ENCODE measurements at places on chromosomes 3 and 15.

GRCh38 chr3:30228302-30228631 is 378.1 kb upstream of the TGFBR2 start:
- no peak for DNase-seq

DNA sequence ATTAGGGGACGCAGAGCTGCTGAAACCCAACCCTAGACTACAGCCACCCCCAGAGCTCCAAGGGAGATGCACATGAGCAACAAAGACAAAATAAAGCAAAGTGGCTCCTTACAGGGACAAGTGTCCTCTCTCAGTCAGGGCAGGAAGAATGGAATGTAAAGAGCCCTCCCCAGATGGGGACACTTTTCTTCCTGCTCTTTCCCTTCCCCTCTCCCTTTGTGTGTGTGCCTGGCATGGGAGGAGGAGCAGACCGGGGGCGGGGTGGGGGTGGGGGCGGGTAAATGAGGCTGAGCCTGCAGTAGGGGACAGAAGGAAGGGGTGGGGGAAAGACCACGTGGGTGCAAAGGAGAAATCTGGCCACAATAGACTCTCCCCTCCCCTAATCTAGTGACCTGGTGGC is 37.4 kb downstream of the ACAA1 start:
- DNase-seq = no peak

GRCh38 chr3:129623447-129624118 is 17.1 kb upstream of the PLXND1 start:
- no peak for DNase-seq

DNA sequence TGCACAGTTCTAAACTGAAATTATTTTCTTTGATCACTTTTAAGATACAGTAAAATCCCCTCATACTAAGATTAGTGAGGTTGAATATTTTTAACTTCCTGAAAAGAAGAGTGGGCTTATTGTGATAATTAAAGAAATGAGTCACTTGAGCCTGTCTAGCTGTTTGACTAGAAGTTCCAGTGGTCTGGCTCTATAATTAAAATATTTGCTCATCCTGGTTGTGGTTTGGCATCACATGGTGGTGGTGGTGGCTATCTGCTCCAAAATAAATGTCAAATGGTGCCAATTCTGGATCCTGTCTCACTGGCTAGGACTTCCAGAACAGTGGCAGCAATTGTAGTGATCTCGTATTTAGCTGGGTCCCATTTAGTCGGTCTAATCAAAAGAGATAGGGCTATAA is 8.6 kb upstream of the TEX9 start:
- no peak for DNase-seq

- DNase-seq = no peak
These were observed 28.5 kb downstream of the RORA start for GRCh38 chr15:61200626-61201025.

DNA sequence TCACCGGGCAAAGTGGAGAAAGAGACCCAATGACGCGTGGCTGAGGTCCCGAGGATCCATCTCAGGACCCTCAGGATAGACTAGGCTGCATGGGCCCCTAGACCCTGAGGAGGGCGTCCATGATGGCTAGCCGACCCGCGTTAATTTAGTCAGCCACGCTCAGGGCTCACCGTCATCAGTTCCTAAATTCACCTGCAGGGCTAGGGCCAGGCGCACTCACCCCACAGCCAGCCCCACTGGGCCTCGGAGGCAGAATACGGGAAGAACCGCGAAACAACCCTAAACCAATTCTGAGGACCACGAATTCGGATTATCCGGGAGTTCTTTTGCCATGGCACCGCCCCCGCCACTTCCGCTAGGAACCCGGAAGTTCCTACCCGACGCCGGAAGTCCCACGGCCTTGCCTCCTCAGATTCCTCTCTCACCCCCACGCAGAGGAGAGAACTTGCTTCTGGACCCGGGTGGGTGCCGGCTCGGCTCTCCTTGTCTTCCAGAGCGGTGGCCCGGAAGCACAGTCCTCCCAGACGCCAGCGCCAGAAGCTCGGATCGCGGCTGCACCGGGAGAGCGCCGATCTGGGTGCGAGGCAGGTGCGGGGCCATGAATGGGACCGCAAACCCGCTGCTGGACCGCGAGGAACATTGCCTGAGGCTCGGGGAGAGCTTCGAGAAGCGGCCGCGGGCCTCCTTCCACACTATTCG is at the start of the genes EAF1 and METTL6:
EAF1 (plus strand) TSS at position 417 of the 699 bp plus-strand sequence; CDS start at position 599, 182 bp downstream.
METTL6 (minus strand) TSS at position 363 of the 699 bp plus-strand sequence. CDS start 1,033 bp downstream, outside the sequence.
- peak; percentile 89 for DNase-seq

- DNase-seq = no peak
These were observed 19.9 kb upstream of the CACNA2D2 start for GRCh38 chr3:50523279-50523811.

DNA sequence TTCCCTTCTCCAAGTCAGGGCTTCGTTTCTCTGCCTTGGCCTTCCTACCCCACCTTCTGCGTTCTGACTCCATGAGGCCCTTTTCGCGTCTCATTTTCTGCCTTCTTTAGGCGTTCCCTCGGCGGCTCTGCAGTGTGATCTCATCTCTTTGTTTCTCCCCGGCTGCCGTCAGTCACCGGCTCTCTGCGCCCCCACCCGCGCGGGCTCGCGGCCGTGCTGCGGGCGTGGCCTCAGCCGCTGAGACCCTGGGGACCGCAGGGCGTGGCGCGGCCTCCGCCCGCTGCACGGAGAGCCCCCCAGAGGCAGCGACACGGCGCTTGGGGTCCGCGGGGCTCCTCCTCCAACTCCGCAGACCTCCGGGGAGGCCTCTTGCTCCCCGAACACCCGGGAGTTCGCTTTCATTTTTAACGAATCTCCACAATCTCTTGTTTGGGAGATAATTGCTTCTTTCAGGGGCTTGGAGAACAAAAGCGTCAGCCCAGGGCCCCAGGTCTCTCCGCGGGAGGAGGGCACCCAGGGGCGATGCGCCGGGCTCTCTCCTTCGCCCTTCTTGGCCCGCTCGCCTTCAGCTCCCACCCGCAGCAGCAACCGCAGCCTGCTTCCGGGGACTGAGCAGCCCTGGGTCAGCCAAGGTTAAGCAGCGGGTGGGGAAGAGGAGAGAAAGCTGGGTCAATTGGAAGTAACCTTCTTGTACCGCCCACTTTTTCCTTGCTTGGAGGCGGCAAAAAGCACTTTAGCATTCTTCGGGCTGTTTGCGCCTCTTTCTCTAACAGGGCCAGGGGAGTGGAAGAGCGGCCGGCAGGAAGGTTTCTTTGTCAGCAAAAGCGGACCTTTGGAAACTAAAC is 35.2 kb downstream of the GAP43 start:
- no peak for DNase-seq

DNA sequence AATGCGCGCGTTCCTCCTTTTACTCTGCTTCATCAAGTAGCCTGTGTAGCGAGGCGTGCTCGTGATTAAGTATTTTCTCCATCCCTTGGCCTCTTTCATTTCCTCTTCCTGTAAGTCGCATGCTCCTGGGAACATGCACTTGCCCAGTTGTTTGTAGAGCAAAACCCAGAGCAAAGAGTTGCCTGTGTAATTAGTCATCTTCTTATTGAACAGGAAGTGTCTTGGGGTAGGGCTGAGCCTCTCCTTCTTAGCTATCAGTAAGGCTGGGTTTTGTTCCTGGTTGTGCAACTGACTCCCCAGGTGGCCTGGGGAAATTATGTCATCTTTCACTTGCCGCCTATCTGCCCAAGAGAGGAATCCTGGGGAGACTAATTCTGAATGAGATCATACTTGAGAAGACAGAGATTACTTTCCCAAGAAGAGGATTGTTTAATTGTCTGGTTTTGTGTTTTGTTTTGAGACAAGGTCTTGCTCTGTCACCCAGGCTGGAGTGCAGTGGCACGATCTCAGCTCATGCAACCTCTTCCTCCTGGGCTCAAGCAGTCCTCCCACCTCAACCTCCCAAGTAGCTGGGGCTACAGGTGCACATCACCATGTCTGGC is 14.9 kb downstream of the LIPH start:
- DNase-seq = no peak

DNA sequence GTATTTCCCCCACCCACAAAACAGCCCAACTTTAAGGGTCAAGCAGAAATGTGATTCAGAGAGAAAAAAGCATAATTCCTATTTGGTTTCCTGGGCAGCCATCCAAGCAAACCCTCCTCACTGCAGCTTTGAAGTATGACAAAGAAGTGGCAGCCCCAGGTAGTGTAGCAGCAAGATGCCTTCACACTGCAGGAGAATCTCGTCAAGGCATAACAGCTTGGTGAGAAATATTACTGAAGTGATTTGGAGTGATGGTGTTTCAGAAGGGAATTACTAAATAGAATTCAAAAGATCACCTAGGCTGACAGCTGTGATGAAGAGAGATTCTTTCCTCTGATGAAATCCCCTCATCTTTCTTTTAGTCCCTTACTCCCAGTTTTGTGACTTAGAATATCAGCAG is 173.9 kb downstream of the PYDC2 start:
- no peak for DNase-seq

DNA sequence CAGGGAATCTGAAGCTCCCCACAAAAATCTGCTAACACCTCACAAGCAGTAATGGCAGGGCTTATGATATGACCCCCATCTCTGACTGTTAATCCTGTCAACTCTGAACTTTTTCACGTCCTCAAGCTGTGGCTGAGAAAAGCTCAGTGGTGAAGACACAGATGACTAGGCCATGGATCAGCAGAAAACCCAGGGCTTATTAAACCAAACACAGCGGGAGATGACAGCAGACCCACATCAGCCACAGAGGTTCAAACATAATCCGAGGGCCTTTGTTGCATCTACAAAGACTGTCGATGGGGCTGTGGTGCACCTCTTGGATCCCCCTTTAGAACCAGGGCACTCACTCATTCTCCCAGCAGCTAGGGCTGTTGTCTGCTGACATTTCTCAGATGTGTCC is 50.4 kb downstream of the GLB1 start:
- DNase-seq = no peak

DNA sequence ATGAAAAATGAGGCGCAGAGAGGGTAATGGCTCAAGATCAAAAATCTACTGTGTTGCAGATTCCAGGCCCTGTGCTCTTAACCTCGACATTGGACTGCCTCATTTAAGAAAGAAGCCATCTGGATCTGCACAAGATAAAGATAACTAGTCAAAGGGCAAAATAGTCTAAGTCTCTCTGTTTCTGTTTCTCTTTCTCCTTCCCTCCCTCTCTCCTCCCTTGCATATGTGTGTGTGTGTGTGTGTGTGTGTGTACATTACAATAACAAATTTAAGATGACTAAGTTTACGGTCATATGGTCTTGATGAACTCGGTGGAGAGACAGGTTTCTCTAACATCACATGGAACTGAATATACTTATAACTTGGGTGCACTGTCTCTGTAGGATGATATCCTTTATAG is 69.2 kb downstream of the MEIS2 start:
- DNase-seq = no peak

- no peak for DNase-seq
These were observed 29.1 kb downstream of the FGD5 start for GRCh38 chr3:14847613-14848541.

- DNase-seq = no peak
These were observed 315.9 kb upstream of the GPR149 start for GRCh38 chr3:154745929-154746328.

GRCh38 chr3:158671821-158672214 is 630 bp downstream of the LXN start:
- no peak for DNase-seq

DNA sequence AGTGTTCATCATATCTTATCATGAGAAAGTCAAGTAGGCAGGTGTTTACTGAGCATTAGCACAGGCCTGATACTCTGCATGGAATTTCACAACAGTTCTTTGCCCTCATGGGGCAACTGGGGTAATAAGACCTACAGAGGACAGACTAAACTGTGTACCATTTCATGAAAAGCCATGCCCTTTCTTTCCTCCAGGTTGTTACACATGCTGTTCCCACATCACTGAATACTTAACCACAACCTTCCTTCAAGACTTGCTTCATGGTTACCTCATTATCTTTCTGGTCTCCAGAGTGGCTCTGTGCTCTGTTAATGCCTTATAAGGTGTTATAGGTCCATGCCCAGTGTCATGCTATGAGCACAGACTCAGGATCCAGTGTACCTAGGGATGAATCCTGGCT is 28.2 kb upstream of the RSL24D1 start:
- DNase-seq = no peak

- DNase-seq = no peak
These were observed 187.1 kb upstream of the PROK2 start for GRCh38 chr3:71972031-71972430.

DNA sequence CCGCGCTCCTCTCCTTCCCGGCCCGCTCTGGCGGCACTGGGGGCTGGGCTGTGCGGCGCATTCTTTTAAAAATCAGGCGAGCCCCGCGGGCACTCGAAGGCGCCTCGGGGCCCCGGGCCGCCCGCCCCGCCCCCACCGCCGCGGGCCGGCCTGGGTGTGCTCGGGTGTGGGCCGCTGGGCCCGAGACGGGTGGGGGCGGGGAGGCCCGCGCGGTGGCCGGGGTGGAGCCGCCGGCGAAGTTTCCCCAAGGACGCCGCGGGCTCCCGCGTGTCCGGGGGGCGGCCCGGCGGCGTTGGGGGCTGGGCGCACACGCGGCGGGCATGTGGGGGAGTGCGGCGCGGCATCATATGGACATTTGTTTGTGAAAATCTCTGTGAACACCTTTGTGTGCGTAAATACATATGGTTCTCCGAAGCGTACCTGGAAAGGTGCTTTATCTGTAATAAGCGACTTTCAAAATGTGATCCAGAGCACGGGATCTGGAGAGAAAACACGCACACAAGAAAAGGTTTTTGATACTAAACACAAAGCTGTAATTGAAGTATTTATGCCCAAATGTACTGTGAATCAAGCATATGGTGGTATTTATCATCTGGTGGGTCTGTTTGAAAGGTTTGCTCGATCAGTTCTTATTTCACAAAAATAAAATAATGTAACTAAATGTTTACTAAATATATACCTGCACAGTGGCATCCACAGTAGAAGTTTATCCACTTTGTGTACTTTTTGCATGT is 612 bp upstream of the TBL1XR1 start:
- DNase-seq = peak; percentile 71
